ENCODE measurements at places on chromosomes 2 and 18.
A peak's percentile ranks its signal among the peaks of the same experiment; 100 is the strongest.

GRCh38 chr2:121210691-121211090 is 74.3 kb downstream of the TFCP2L1 start:
- no peak for DNase-seq

GRCh38 chr2:95019572-95019971 is 5.9 kb upstream of the MAL start:
- DNase-seq, result no peak

DNA sequence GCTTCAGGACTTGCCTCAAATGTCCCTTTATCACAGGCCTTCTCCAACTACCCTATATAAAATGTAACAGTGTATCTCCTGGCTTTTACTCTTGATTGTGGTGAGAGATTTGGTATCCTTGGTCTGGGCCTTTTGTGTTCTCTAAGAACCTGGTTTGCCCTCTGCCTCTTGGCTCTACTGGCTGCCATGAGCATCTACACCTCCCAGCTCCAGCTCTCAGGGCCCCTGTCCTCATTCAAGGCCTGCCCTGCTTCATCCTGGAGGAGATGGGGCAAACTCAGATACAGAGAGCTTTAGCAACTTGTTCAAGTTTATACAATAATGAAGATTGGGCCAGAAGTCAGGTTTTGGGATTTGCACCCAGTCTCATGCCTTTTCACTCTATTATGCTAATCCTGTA is 45.0 kb downstream of the QPCT start:
- DNase-seq, result no peak

DNA sequence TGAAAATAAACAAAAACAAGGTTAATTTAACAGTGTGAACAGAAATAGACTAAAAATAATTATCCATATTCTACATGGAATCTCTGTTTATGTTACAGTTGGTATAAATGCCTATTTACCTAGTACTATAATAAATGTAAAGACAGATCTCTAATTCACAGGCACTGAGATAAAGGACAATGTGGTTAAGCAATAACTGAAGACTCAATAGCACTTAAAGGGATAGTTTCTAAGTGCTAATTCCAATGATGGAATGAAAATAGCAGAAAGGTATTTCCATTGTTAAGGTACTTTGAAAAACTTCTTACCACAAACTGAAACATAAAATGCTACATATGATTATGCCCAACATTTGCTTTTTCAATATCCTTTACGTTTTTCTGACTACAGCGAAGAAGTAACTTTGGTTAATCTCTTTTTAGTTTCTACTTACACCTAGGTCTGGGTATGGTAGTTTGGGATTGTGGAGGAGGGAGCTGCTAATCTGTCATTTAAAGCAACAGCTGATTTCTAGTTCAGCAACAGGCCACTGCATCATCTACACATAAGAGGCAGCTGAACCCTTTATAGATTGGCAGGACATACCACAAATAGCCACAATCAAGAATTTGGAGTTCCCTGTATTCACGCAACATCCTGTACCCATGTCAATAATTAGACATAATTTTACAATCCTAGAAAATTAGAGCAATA is 27.2 kb downstream of the MAP4K3 start:
- DNase-seq, result no peak

GRCh38 chr18:64037812-64038414 is 68.0 kb downstream of the SERPINB8 start:
- DNase-seq, result no peak

DNA sequence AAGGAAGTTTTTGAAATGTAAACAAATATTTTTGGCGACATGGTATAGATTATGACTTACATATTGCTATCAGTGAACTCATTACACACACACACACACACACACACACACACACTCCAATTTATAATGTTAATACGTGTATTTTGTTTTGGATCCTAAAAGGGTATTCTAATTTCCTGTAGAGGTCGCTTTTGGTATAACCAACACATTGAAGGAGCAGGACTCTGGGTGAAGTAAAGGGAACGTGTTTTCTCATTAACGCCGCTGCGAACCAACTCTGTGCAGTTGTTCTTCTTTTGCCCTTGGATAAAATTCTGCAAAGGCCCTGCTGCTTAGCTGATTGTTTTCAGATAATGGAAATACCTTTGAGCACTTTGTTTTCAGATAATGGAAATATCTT is 190.4 kb downstream of the PMAIP1 start:
- no peak for DNase-seq

DNA sequence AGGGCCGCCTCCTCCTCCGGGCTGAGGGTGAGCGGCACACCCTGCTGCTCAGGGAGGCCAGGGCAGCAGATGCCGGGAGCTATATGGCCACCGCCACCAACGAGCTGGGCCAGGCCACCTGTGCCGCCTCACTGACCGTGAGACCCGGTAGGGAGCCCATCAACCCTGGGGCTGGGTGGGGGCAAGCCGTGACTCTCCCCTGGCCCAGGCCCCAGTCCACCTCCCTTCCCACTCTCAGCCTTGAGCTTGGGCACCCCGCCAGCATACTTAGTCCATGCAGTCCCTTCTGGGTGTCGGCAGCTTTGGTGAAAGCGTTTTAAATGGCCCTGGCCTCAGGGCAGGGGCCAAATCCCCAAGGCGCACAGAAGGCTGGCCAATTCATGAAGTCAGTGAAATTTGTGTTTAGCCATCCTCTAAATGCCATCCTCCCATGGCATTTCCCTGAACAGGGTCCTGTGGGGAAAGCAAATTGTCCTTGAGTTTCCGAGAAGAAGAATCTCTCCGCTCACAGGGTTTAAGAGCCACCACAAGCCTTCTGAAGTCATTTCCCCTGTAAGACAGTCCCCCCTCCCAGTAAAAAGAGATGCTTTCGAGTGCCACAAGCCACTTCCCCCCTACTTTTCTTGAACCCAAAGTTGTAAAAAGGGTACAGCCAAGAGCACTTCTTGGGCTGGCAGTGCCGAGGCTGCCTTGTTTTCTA is 17.2 kb downstream of the SPEG start:
- no peak for DNase-seq

- peak; percentile 81 for DNase-seq
Measured at GRCh38 chr2:26922405-26923188, 47.8 kb upstream of the MAPRE3 start.

DNA sequence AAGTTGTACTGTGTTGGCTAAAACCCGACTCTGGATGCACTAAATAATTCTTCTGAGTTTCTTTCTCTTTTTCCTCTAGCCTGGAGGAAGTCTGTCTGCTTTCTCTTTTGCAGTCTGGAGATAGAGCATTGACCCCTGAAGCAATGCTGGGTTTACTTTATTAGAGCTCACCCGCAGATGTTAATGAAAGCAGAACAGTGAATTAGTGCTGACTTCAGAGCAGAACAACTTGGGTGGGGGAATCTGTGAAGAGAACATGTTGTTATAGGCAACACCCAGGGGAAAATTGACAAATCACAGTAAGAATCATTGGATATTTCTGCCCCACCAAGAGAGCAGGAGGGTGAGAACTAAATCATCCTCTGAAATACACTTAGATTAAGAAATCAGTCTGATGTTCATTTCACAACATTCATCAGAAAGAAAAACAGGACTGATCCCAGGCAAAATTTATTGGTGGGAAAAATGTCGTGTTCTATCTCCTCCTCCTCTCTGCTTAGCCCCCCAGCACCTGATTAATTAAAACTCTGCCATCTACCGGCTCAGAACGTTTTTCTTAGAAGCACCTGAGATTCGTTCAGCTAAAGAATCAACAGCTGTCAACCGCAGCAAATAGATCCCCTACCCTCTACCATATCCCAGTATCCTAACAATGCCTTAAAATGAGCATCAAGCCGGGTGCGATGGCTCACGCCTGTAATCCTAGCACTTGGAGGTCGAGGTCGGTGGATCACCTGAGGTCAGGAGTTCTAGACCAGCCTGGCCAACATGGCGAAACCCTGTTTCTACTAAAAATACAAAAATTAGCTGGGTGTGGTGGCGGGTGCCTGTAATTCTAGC is 165.1 kb downstream of the FMNL2 start:
- no peak for DNase-seq

DNA sequence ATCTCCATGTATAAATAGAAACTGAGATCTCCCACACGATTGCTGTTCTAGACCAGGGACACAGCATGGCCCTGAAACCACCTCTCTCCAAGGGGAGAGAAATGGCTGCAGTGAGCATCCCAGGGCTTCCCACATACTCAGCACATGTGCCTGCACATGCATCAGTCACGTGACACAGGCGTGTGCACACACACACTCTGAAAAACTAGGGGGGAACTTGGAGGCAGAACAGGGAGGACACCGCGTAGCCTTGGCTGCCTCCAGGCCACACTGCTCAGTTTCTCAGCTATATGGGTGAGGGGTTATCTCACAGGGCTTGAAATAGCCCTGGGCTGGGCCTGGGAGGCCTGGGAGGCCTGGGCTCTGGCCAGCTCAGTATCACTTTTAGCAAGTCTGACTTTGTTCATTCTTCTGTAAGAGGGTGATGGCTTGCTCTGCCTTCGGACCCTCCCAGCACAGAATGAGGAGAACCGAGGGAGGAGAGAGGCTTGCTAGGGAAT is 66.9 kb downstream of the EMX1 start:
- peak; percentile 75 for DNase-seq

DNA sequence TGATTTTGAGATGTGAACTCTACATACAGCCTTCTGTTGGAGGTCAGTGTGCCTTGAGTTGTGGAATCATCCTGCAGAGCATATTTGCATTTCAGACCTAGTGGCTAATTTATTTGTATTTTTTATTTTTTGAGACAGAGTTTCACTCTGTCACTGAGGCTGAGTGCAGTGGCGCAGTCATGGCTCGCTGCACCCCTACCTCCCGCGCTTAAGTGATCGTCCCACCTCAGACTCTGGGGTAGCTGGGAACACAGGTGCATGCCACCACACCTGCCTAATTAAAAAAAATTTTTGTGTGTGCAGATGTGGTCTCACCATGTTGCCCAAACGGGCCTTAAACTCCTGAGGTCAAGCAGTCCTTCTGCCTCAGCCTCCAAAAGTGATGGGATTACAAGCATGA is 104.4 kb downstream of the ASXL3 start:
- DNase-seq, result no peak

GRCh38 chr2:127561371-127561770 is 25.9 kb downstream of the MYO7B start:
- DNase-seq, result no peak

DNA sequence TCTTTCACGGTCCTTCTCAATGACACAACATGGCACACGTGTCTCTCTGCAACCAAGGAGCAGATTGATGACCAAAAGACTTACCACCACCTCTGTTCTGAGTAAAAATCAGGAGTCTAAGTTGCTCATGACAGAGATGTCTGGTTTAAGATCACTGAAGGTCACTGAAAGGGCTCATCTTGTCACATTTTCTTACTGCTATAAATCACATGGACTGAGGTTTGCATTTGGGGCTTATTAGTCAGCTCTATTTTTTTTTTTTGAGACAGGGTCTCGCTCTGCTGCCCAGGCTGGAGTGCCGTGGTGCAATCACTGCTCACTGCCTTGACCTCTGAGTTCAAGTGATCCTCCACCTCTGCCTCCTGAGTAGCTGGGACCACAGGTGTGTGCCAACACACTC is 19.4 kb downstream of the CFLAR start:
- no peak for DNase-seq

DNA sequence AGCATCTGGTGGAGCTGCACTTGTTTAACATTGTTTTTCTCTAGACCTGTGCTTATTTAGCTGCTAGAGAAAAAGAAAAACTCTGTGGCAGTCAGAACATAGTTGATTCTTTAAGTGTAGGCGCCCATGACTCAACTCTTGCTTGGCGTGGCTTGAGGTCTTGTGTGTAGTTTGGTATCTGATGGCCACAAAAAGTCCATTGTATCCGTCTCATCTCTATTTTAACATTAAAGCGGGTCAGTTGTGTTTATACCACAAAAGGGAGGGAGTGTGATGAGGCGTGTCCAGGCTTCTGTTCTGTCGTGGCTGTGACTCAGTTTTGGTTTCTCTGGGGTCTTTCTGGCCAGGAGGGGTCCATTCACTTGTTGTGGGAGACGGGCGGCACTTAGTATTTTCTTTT is 24.2 kb upstream of the UGT1A8 start:
- no peak for DNase-seq

- no peak for DNase-seq
Measured at GRCh38 chr2:167135706-167136105, 247.4 kb downstream of the XIRP2 start.

DNA sequence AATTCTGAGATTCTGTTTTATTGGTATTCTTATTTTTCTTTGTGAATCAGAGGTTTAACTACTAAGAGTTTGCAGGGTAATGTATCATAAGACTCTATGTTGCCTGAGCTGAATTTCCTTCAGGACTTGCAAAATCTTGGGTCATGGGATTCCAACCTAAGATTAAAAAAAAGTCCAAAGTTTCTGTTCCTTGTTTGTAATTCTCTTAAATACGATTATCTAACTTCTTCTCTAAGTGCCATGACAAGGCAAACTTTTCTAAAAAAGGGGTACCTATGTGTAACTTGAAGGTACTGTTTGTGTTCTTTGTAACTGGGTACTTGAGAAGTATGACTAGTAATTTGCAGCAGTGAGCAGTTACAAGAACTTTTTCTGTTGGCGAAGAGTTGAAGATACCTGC is 181.3 kb upstream of the ZEB2 start:
- no peak for DNase-seq

GRCh38 chr18:58321986-58322385 is 278.0 kb downstream of the NEDD4L start:
- peak; percentile 85 for DNase-seq

DNA sequence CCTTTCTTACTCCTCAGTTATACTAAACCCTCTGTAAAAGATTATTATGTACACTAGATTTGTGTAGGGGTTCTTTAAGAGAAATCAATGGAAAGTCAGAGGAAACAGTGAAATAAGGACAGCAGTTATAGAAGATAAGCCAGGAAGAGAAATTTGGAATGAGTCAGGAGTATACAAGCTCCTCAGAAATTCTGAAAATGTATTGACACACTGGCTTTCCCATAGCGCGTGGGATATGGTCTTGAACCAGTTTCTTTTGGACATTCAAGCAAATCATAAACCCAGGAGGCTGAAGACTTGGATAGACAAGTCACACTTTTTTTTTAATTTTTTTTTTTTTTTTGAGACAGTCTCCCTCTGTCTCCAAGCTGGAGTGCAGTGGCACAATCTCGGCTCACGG is 316.1 kb upstream of the MMADHC start:
- no peak for DNase-seq

DNA sequence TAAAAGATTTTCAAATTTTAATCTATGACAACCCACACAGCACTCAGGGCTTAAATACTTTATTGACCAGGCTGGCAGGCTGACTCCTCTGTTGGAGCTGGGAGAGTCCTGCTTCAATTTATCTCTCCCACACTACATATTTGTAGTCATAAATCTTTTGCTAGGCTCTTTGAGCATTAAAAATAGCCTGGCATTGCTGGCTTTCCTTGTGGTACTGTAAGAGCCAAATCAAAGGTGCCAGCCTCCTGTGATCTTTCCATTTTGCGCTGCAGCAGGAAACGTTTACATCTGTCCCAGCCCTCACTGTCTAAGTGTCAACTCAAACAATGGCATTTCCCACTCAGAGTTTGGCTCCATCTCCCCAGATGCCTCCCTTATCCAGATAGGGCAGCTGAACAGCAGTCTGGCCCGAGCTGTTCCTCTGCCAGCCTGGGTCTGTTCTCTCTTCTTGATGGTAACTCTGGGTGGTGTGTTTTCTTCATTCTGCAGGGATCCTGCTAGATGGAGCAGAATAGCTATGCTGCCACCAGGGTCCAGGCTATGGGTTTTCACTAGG is 62.1 kb downstream of the LRRTM1 start:
- DNase-seq, result no peak

Measured in islet precursor cell (in vitro differentiated cells).